ENCODE measurements at places on chromosomes 5 and 9.
A peak's percentile ranks its signal among the peaks of the same experiment; 100 is the strongest.

GRCh38 chr5:76715736-76716455 is at the start of gene F2R:
TSS of gene F2R (plus strand) at chr5:76716126. CDS start at chr5:76716308, 182 bp downstream.
- peak; percentile 87 for DNase-seq

GRCh38 chr5:149990518-149991376 is 9.7 kb downstream of the TIGD6 start:
- DNase-seq = peak; percentile 86

GRCh38 chr9:94808926-94809700 is 82.6 kb downstream of the AOPEP start:
- DNase-seq = no peak

GRCh38 chr5:6633469-6634245 is 417 bp downstream of the SRD5A1 start:
- DNase-seq = peak; percentile 88

DNA sequence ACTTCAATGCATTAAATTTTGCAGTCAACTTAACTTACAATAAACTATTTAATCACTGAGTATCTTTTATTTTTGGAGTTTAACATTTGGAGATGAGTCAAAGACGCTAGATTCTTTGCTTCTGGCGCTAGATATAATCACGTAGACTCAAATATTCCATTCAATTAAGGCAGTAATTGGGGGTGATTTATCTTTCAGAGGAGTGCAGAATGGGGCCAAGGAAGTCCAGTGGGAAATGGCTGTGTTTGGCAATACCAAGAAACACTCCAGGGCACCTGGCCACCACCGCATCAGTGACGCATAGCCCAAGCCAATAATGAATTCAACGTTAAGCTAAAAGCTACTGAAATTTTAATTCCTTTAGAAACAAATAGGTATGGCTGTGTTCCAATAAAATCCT is 81.2 kb downstream of the PHAX start:
- DNase-seq = no peak

- no peak for DNase-seq
These were observed 1.6 kb upstream of the SUB1 start for GRCh38 chr5:32583582-32584232.
